ENCODE measurements at places on chromosomes 7 and 10. TPM values are rescaled to one million over a fixed set of nuclear protein-coding genes. Genes with fewer than 3 reads are reported as not detected.
A peak's percentile ranks its signal among the peaks of the same experiment; 100 is the strongest.

DNA sequence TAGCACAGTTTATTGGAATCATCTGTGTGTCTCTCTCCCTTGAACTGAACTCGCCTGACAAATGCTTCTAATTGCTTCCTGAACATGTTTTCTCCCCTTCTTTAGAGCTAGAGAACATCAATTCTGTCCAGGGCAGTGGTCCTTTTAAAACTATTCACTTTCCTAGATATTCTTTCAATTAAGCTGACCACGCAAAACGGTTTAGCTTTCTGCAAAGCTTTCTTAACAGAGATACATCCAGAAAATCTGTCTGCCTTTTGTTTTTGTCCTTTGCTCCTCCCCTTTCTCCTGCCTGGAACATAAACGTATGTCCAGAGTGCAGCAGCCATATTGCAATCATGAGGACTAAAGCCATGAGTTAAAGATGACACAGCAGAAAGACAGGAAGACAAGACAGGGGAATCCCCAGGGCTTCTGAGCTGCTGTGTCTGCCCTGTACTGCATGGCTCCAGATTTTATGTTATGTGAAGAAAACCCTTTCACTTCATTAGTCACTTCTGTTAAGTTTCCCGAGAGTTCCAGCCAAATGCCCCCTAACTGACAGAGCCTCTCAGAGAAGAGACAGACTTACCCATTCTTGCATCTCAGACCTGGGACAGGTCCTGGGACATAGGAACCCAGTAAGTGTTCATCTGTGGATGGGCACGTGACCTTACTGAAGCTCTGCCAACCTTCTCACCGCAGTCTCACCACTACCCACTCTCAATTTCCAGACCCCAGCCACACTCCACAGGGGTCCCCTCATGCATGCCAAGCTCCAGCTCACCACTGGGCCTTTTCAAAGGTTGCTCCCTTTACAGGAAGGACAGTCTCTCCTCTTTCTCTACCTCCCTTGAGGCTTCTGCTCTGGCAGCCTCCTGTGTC, 35.0 kb upstream of the CPXM2 start:
- DNase-seq: peak; percentile 81

DNA sequence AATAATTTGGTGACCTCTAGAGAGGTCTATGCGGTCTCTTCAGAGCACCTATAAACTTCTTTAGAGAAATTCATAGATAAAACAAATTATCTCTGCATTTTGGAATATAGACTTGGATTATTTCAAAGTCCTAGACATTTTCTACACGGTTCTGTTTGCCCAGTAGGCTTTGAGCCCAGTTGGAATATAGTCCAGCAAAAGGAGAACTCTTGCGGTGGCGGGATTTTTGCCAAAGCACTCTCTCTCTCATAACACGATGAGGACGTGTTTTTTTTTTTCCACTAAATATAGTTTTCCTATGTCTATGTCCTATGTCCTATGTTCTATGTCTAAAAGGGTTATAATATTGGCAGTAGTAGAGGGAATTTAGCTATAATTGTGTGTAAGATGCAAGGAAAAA, 164.9 kb upstream of the AGR3 start:
- DNase-seq: peak; percentile 34

NEURL1 gene
- polyA plus RNA-seq: 1.5 TPM

GNAT3 gene
- polyA plus RNA-seq: not detected

Data from GM23248 (cell line).